ENCODE measurements at places on chromosomes 11 and 22. TPM values are rescaled to one million over a fixed set of nuclear protein-coding genes. Genes with fewer than 3 reads are reported as not detected.

The TMEM45B gene
- total RNA-seq: 0.64 TPM

The OR4C12 gene
- total RNA-seq: not detected

The LDHAL6A gene
- total RNA-seq: 0.54 TPM

The RCN1 gene
- 59.7 TPM for total RNA-seq

- no peak for DNase-seq
Measured at GRCh38 chr11:77108436-77108835, 5.8 kb downstream of the OMP start.

- DNase-seq: peak; percentile 45
Measured at GRCh38 chr11:118212781-118213191, 12.0 kb downstream of the JAML start.

- no peak for DNase-seq
Measured at GRCh38 chr11:85182441-85183387, 444.4 kb downstream of the DLG2 start.

GRCh38 chr11:115391598-115391997, 112.6 kb downstream of the CADM1 start:
- no peak for DNase-seq

DNA sequence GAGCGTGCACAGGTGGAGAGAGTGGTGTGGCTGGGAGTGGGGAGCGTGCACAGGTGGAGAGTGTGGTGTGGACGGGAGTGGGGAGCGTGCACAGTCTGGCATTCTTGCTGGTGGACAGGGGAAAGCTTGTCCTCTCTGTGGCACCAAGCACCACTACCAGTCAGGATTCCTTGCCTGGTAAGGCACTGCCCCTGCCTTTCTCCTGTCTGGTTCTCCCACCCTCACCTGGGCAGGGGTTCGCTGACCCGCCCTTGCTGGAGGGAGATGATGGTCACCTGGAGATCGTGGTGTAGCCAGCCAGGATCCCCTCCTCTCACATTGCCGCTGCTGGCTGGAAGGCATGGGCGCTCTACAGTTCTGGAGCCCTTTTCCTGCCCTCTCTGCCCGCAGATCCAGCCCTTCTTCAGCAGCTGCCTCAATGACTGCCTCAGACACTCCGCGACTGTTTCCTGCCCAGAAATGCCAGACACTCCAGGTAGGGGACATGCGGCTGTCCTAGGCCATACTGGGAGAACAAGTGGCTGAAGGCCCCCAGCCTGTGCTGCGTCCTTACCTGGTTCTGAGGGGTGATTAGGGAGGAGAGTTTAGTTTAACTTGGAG, 16.7 kb downstream of the TMEM121B start:
- DNase-seq: no peak

GRCh38 chr11:92268546-92268945, 43.9 kb downstream of the FAT3 start:
- DNase-seq: no peak

DNA sequence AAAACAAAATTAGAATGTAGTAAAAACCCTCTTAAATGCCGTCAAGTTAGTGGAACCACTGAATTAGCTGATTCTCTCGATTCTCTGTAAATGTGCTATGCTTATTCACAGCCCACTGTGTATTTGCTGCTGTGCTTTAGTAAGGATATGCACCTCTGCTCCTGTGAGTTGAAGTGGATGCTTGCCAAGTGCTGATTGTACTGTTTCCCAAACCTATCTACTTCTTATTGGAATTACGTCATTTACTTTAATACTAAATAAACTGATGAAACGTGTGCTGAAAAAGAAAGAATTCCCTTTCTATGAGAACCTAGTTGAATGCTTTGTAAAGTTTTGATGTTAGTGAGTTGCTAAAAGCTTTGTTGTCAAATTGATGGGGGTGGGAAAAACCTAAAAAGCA, 158.4 kb downstream of the LRRC4C start:
- no peak for DNase-seq

GRCh38 chr11:94112206-94112953, 16.3 kb upstream of the PANX1 start:
- no peak for DNase-seq

DNA sequence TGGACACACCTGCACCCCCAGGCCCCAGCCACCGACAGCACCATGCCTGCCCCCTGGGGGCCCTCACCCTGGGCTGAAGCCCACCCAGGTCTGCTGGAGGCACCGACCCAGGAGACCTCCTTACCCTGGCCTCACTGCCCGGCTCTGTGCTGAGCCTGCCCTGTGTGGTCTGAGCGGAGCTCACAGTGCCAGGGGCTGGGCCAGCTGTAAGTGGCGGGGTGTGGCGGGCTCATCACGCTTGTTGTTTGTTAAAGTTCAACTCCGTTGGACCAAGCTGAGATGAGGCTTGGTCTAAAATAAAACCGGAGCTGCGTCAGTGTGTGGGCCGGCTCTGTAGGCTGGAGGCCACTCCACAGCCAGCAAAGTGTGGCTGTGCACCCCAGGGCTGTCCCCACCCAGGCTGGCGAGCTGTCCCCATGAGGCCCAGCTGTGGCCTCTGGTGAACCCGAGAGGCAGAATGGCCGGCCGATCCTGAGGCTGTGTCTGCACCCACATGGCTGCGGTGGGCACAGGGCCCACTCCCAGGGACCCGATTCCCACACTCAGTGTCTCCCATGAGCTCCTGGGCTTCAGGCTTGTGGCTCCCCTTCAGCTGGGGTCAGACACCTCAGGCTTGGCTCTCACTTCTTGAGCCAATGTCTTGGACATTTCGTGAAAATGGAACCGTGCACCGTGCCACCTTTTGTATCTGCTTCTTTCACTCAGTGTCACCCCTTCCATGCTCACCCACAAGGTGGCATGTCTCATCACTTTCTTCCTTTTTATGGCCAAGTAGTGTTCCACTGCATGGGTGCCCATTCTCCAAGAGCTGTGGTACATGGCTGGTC, 137.9 kb downstream of the CTTN start:
- DNase-seq: no peak

DNA sequence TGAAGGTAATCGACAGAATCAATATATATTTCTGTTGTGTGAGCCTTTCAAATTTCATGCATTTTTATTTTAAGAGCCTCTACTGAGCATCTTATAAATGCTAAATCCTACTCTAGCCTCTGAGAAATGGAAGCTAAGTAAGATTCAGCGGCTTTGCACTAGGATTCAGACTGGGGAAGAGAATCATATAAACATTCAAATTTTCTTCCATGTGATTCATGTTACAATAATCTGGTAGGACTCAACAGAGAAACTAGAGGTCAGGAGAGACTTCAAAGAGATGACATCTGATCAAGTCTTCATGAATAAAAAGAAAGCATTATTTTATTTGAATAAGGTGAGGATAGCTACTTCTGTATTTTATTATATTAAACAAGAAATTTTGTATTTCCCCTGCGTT, 538.9 kb downstream of the DLG2 start:
- no peak for DNase-seq

DNA sequence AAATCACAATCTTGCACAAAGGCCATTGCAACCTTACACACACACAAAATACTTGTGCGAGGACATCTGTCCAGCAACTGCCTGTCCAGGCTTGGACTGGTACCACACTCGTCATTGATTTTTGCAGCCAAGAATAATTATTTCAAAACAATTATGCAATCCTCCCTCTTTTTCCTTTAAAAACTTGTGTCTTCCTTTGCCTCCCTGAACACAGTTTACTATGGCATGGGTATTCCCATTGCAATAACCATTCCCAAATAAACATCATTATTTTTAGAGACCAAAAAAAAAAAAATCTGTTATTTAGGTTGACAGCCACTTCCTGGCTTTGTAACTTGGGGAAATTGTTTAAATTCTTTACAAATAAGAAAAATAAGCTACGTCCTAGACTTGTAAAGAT, 54.0 kb downstream of the C11orf91 start:
- no peak for DNase-seq

DNA sequence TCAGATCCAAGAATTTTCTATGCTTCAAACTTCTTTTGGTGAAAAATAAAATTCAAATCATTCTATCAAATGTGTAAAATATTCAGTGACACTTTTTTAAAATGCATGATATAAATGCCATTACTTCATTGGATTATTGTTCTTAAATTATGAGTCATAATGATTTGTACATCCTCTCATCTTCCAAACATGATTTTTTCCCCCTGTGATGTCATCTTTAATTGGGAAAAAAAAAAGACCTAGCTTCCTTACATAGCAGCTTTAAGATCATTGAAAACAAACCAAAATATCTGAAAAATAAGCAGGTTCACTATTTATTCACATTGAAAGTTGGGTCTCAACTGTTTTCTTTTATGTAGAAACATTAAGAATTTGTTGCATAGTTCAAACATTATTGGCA, 1549.4 kb downstream of the LRRC4C start:
- DNase-seq: no peak

DNA sequence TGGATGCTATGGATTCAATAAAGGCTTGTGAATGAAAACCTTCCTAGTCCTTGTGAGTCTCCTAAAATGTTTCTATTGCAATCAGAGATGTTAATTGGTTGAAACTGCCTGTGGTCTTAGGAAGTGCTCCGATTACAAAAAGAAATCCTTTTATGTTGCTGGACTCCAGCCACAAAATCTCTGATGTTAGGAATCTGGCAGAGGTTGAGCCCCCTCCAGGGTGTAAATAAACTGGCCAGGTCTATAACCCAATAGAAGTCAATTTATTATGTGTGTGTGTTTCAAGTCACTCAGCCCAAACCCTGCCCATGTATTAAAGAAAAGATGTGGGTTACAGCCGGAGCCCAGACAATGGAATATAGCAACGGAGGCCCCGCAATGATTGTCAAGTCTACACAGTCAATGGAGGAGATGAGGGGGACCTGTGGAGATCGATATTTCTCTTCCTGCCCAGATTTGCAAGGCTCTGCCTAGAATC, 218.1 kb upstream of the SORL1-AS1 start:
- no peak for DNase-seq

GRCh38 chr22:35033635-35034296, 32.2 kb upstream of the ISX start:
- no peak for DNase-seq

DNA sequence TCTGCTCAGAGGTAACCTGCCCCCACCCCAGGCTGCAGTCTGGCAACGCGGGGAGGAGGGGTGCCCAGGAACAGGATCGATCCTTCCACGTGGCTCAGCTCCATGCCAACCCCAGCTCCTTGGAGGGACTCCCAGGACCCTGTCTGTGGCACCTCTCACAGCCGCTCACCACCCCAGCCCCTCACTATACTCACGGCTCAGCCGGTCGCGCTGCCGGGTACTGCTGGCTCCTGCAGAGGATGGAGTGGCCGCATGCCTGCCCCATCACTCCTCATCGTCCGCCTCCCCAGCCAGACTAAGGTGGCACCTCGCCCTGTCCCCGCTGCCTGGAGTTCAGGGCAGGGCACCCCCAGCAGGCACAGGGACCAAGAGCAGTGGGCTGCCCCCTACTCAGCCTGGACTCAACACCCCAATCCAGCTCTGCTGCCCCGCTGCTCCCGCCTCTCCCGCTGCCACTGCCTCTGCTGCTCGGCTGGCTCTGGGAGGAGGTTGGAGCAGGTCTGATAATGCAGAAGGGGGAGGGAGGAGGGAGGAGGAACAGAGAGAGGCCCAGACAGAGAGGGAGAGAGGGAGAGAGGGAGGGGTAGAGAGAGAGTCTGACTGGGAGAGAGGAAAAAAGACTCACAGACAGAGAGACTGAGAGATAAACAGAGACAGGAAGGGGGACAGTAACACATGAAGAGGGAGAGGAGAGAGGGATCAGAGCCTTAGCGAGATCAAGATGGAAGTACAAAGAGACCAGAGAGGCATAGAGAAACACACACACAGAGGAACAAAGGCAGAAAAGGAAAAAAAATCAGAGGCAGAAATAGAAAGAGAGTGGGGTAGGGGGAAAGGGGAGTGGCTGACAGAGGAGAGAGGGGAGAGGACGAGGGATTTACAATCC, at the start of gene PDE2A:
Gene PDE2A, minus strand, starts transcription at position 480 of the 886 bp plus-strand sequence. Its CDS starts 215 bp downstream, at position 265.
- DNase-seq: no peak

DNA sequence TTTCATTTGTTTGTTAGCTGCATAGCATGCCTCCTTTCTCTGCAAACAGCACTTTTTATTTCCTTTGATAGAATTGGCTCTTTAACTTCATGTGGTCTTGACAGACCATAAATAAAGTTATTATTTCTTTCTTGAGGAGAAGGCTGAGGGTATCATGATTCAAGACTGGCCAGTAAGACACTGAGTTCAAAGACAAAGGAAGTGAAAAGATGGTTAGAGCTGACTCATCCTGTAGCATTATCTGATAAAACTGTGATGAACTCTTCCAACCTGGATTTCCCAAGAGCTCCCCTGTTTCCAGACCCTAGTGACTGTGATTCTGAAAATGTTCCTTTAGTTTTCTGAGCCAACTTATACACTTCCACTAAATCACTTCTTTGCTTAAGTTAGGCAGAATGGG, 179.3 kb upstream of the FAT3 start:
- no peak for DNase-seq

Data from cerebellum (tissue), 4 donors.